NCI-H510A treated with DMSO at 0.1 percent for 48 hours (cell line): ENCODE measurements at places on chromosomes 12 and 14.

DNA sequence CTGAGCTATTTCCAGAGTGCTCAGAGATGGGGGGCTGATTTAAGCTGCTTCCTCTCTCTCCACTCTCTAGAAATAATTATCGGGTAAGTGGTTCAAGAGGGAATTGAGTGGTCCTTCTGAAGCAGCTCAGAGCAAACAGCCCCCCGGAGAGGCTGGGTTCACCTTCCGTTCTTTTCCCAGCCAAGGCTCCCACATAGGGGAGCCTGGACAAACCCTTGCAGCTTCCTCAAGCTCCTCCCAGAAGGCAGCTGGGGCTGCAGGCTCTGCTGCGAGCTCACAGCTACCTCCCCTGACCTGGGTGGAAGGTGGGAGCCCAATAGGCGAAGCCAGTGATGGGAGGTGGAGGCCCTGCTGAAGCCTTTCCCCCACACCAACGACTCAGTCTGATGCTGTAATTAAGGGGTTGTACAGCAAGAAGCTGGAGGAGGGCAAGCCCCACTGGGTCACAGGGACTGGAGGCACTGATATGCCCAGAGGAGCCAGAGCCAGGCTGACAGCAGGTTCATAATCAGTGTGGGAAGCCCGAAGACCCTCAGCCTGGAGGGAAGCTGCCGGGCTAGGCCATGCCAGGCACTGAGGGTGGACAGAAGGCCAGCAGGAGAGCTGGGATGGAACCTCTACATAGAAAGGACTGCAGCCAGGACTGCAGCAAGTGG lies 52.4 kb downstream of the ARL6IP4 start:
- peak; percentile 23 for DNase-seq

- no peak for DNase-seq
Measured at GRCh38 chr12:24113701-24114100, 164.2 kb upstream of the SOX5 start.

- no peak for DNase-seq
Measured at GRCh38 chr14:53534841-53535240, 381.7 kb upstream of the DDHD1 start.

GRCh38 chr12:64025174-64025958 lies 180.9 kb downstream of the SRGAP1 start:
- DNase-seq = no peak
